ENCODE measurements at places on chromosomes 12 and 14. TPM values are rescaled to one million over a fixed set of nuclear protein-coding genes. Genes with fewer than 3 reads are reported as not detected.

The COQ10A gene
- 9.7 TPM for polyA plus RNA-seq

The KLHL33 gene
- not detected for polyA plus RNA-seq

The RERG gene
- polyA plus RNA-seq: not detected

The PCED1B gene
- 137 TPM for polyA plus RNA-seq

The JAG2 gene
- 0.21 TPM for polyA plus RNA-seq

The RNF212B gene
- polyA plus RNA-seq: not detected

The NFATC4 gene
- not detected for polyA plus RNA-seq

The ZCCHC8 gene
- 19.7 TPM for polyA plus RNA-seq

The SERPINA4 gene
- polyA plus RNA-seq: not detected

The GZMB gene
- polyA plus RNA-seq: 1.8 TPM

The SLC2A14 gene
- 0.54 TPM for polyA plus RNA-seq

Measured in naive thymus-derived CD4-positive, alpha-beta T cell (primary cell).